ENCODE measurements at places on chromosomes 5 and 9.
A peak's percentile ranks its signal among the peaks of the same experiment; 100 is the strongest.

- DNase-seq: no peak
Observed at GRCh38 chr9:22528485-22528884, 81.9 kb downstream of the DMRTA1 start.

DNA sequence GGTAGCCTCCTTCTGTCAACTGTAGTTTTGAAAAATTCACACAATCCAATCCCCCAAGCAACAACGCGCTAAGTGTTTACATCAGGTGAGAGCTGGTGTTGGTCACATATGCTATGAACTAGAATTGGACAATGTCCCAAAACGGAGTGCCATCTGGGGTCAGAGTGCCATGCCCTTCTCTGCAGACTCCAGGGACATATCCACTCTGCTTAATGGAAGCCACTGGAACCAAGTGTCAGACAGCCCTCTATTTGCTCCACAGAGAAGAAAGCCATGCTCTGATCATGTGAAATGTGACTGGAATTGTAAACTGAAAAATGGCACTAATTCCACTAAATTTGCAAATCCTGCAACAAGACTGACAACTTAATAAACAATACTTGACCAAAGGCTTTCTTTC, 12.2 kb downstream of the ABCA1 start:
- DNase-seq: peak; percentile 76

- no peak for DNase-seq
Observed at GRCh38 chr9:106333481-106333880, 529.5 kb upstream of the ZNF462 start.

GRCh38 chr5:39132792-39133191, 58.6 kb upstream of the RICTOR start:
- DNase-seq: no peak

- no peak for DNase-seq
Observed at GRCh38 chr5:2658881-2659470, 92.5 kb downstream of the IRX2 start.

DNA sequence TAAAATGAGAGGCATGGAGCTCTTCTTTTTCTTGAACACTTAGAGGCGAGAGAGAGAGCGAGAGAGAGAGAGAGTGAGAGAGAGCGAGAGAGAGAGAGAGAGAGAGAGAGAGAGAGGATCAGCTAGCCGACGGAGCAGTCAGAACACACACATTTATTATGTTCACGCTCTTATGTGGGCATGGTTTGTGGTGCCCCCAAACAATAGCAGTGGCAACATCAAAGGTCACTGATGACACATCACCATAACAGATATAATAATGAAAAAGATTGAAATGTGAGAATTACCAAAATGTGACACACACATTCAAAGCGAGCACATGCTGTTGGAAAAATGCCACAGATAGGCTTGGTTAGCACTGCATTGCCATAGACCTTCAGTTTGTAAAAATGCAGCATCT, 116.1 kb downstream of the KDM4C start:
- no peak for DNase-seq

DNA sequence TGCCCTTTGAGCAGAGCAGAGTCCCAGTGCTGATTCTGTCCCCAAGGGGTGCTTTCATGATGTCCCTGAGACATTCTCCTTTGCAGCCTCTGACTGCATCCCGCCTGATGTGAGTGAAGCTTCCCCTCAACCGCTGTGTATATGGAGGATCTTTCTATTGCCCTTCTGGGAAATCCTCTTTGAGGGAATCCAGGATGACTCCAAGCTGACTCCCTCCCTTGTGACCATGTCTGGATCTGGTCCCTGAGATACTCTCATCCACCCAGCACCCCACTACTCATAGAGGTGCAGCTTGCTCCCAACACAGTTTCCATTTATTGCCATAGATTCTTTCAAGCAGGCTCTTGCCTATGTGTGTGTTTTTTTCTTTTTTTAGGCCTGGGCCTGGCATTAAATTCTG, 216.5 kb downstream of the SEC61B start:
- no peak for DNase-seq

DNA sequence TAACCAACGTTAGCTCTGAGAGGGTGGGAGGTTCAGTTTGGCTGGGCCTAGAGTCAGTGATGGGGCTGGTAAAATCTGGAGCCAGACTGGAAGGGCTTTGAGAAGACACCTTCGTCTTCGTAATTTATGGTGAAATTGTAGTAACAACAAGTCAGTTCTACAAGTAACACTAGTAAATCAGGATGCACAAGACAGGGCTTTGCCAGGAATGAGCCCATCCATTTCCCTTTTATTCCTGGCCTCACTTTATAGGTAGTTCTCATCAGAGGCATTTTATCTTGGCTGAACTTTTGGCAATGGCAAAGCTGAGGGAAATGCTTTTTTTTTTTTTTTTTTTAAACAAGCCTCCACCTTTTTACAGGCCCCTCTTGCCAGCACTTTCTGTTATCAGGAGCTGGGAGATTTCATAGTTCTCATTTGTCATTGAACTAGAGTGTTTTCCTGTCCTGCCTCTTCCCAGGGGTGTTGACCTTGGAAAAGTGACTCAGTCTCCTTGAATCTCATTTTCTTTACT, 110.5 kb upstream of the KLF4 start:
- DNase-seq: no peak

DNA sequence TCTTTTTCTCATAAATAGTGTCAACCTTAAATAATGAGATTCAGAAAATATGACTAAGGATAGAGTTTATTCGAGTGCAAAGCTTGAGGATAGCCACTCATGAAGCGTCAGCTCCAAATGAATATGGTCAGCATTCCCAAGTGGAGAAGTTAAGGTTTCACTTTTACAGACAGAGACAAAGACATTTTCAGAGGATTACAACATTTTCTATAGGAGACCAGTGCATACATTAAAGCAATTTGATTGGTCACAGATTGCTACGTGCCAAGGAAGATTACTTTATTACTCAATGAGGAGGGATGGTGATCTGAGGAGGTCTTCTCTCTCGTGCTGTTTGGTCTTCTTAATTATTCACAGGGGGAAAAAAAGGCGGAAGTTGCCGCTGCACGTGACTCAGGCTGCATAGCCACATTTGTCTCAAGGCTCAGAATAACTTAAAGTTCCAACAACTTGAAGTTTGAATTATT, 60.1 kb upstream of the SPATA31C2 start:
- no peak for DNase-seq

DNA sequence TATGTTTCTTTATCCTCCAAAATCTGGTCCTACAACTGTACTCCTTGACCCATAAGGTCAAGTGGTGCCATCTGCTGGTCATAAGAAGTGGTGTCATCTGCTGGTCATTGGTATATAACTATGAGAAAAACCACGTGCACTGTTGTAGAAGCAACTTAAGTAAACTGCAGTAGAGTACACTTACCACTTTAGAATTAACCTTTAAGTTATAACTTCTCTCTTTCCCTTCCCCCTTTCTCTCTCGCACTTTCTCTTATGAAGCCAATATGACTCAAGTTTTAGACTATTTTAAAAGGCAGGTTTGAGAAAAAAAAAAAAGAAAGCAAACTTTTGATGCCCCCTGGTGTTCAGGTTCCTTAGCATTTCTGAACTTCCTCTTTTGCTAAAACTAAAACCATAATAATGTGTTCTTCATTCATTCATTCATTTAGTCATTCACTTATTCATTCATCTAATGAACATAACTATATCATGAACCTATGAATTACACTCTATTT, 12.8 kb upstream of the MTAP start:
- DNase-seq: peak; percentile 54

DNA sequence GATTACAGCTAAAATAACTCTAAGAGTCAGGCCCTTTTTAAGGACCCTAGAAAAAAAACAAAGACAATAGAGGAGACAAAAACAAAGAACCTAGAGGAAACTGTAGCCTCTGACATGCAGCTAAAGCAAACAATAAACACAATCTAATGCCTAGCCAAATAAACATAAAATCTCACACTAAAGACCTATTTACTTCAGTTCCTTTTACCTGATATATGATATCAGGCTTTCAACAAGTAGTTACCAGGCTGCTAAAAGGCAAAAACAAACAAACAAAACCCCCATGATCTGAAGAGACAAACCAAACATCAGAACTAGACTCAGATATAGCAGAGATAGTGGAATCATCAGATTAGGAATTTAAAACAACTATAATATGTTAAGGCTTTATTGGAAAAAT, 226.5 kb upstream of the POU5F2 start:
- no peak for DNase-seq

- no peak for DNase-seq
Observed at GRCh38 chr9:35841645-35841900, 12.5 kb downstream of the TMEM8B start.

Data from left lobe of liver (tissue), 2 donors.